HS-5 (cell line): ENCODE measurements at places on chromosomes 1 and 21.

GRCh38 chr1:65067491-65068201 is 80.4 kb upstream of the AK4 start:
- peak; percentile 46 for DNase-seq

- no peak for DNase-seq
Observed at GRCh38 chr21:45355573-45355972, 49.4 kb upstream of the COL18A1 start.

DNA sequence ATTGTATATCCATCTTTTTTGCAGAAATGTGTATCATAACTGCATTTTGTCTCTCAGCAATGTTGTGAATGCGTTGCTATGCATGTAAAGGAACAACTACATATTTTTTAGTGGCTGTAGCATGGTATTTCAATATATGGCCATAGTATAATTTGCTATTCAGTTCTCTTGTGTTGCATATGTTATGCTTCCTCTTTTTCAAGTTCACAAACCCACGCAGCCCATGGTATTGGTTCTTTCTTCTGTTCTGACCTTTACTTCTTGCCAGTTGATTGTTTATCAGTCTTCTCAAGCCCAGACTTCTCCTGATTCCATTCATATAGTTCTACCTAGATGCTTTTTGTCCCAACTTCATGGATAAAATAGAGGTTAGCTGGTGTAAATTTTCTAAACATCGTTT is 6.1 kb downstream of the SLC22A15 start:
- no peak for DNase-seq

GRCh38 chr1:211323156-211324063 is 3.2 kb upstream of the TRAF5 start:
- DNase-seq: peak; percentile 33

DNA sequence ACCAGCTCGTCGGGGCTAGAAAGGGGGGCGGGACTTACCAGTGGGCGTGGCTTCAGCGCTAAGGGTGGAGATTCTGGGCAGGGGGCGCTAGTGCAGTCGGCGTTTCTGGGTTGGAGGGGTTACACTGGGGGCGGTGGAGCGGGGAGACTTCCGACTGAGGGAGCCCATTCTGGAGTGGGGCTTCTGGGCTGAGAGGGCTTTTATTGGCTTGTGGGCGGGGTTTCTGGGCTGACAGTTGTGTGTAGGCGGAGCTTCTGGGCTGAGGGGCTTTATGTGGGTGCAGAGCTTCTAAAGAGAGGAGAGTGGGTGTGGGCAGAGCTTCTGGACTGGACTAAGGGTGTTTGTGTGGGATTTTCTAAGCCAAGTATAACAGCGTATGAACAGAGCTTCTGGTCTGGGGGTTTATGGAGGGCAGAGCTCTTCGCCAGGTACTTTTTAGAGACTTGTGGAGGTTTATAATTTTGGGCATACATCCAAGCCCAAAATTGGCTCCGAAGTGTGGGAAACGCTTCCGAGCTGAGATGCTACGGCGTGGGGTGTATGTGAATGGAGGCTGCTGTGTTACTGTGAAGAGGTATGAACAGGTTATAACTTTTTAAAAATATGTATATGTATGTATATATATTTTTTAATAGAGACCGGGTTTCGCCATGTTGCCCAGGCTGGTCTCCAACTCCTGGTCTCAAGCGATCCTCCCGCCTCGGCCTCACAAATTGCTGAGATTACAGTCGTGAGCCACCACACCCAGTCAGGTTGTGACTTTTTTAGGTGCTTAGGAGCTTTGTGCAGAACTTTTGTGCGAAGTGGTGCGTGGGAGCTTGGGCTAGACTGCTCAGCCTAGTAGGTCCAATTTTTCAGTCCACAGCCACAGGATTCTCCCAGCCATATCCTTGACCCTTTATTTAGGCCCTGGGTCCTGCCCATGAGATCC is 825 bp downstream of the TMEM39B start:
- no peak for DNase-seq

DNA sequence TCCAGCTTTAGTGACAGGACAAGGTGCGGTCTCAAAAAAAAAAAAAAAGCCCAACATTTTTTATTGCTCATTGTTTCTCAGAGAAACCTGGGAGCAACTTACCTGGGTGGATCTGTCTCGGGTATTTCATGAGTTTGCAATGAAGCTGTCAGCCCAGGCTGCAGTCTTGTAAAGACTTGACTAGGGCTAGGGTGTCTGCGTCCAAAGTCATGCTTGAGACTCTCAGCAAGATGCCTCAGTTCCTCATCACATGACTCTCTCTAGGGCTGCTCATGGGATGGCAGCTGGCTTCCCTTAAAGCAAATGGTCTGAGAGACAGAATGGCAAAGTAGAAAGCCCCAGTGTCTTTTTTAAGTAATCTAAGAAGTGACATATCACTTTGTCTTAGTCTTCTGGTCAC is 8.1 kb downstream of the GABPA start:
- DNase-seq: no peak

DNA sequence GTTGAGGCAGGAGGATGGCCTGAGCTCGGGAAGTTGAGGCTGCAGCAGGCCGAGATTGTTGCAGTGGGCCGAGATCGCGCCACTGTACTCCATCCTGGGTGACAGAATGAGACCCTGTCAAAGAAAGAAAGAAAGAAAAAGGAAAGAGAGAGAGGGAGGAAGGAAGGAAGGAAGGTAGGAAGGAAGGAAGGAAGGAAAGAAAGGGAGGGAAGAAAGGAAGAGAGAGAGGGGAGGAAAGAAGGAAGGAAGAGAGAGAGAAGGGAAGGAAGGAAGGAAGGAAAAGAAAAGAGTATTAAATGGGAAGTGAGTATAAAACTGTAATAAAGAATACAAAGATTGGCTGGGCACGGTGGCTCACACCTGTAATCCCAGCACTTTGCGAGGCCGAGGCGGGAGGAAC is 18.4 kb upstream of the ABL2 start:
- DNase-seq: no peak

GRCh38 chr1:32361674-32362473 is 411 bp downstream of the FAM229A start:
- no peak for DNase-seq

DNA sequence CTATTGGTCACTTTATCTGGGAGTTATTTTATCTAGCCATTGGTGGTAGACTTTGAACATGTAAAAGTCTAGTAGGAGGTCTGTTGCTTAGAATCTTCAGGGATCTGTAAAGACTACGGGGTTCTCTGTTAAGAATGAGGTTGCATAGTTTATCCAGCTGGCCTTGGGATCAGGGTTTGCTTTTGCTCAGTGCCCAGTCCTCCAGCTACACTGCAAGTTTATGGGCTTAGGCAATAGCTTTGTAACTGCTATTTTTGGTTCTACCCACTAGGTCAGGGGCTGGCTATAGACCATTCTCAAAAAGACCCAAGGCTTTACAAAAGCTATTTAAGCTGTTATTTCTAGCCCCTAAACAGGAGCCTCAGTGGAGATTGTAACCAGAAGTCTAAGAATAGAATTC is 9.8 kb downstream of the SH3GLB1 start:
- no peak for DNase-seq

- DNase-seq: no peak
Observed at GRCh38 chr1:185804206-185804605, 70.0 kb downstream of the HMCN1 start.

GRCh38 chr1:215589650-215590435 is 22.7 kb downstream of the KCTD3 start:
- DNase-seq: no peak

- DNase-seq: no peak
Observed at GRCh38 chr1:210475806-210476205, 147.1 kb downstream of the HHAT start.

GRCh38 chr1:59332983-59333382 is 36.1 kb downstream of the FGGY start:
- DNase-seq: peak; percentile 42

DNA sequence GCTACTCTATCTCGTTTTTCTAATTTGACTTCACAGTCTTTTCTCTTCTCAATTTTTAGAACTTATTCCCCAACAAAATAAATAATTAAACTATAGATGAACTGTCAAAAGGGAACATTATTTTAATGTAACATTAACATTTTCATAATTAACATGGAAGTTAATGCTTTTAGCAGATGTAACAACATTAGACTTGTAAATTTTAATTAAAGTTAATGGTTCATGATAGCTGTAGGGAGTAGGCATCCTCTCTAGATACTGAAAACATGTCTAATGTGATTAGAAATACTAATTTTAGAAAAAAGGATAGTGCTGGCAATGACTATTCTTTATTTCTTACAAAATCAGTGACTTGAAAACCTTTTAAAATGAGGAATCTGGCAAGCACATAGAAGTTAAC is 32.1 kb upstream of the NEK7 start:
- DNase-seq: no peak

GRCh38 chr1:239884796-239885195 is 206.9 kb upstream of the FMN2 start:
- DNase-seq: no peak

- no peak for DNase-seq
Observed at GRCh38 chr1:60342569-60342968, 269.0 kb upstream of the C1orf87 start.

DNA sequence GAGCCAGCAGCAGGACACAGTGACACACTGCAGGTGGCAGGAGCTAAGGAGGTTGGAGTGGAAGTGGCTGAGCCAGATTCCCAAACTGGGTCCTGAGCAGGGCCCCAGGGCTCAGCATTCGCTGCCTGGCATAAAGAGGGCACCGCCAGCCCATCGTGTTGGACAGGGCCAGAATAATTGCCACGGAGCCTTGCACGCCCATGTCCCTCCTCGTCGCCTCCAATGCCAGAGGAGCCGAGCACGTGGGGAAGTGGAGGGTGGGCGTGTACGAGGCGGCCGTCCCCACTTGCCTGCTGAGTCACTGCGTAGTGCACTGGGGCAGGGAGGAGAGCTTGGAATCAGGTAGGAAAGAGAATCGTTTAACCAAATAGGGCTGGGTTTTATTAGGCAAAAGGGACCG is 26.1 kb upstream of the LRRC47 start:
- no peak for DNase-seq

- DNase-seq: no peak
Observed at GRCh38 chr1:186189156-186189555, 185.9 kb downstream of the TPR start.

DNA sequence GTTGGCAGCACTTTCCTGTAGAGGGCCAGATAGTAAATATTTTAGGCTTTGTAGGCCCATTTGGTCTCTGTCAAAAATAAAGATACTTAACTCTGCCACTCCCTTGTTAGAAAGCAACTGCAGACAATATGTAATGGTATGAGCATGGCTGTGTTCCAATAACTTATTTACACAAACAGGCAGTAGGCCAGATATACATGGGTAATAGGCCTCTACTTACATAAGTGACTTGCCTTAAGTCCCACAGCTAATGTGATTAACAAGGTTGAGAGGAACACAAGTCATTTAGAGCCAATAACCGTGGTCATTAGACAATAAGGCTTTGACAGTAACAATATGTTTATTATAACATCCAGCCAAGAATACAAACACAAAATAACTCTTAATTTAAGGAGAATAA is 17.4 kb downstream of the CCT8 start:
- no peak for DNase-seq

- no peak for DNase-seq
Observed at GRCh38 chr21:33067043-33067442, 2.9 kb upstream of the OLIG1 start.

GRCh38 chr1:65949230-65949626 is 156.5 kb downstream of the PDE4B start:
- no peak for DNase-seq

DNA sequence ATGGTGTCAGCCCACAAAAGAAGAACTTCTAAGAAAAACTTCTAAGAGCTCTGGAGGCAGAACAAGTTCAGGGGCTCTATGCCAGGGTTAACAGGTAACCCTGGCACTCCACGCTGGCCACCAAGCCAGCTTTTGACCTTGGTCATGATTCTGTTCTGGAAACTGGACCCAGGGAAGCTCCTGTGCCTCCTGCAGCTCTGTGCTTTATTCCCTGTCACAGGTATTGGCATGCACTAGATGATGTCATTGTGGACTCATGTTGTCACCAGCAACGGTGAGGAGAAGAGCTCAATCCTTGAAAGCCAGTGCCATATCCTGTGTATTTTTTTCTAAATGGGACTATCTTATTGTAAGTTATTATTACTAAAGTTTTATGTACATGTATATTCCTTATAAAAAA is 56.7 kb upstream of the GCLM start:
- no peak for DNase-seq

DNA sequence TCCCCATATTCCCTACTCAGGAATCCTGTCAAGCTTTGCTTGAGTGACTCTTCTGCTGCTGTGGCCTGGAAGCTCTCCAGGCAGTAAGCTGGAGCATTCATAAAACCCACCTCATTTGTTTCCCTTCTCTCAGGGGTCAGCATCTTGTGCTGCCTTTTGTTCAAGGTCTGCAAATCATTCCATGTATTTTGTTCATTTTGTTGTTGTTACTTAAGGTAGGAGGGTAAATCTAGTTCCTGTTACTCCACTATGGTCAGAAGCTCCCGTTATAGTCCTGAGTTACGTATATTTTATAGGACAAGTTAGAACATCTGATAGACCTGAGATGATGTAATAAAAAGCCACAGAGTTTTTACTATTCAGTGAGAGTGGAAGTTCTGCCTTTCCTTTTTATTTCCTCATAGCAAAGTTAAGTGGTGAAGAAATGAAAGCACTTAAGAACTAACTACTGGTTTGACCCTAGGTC is 9.9 kb downstream of the SYNJ1 start:
- DNase-seq: no peak

DNA sequence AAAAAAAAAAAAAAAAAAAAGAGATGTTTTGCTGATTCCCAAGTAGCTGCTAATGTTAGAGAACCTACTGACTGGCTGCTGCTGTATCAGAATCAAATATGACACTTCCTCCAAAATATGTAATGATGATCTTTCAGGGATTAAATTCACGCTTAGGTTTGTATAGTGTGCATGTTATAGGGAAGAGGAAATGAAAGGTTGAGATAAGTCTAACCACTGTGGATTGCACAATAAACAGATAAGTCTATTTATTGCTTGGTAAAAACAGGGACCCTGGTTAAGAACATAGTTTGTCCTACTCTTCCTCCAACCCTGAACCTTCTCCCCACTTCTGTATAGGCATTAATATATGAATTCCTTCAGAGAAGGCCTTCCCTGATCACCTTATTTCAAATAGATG is 13.2 kb downstream of the RC3H1 start:
- no peak for DNase-seq

DNA sequence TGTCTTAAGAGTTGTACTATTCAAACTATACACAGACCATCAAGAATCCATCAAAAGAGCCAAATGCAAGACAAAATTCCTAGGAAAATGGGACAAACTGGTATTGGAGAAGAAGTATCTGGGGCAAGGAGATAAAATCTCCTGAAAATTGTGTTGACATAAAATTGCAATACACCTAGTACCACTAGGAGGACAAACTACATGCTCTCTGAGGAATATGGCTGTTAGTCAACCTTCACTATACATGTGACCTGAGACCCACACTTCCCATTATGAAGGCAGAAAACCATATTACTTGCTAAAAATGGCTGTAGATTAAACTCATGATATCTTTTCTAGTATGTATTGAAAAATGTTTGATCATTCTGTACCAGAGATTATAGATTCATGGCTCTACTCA is 30.0 kb downstream of the IRF2BP2 start:
- no peak for DNase-seq

GRCh38 chr1:52567943-52568342 is 15.1 kb upstream of the TUT4 start:
- DNase-seq: no peak

GRCh38 chr1:213176341-213176740 is 125.3 kb downstream of the RPS6KC1 start:
- DNase-seq: no peak

GRCh38 chr1:25858494-25858893 is 763 bp downstream of the AUNIP start:
- DNase-seq: no peak
